SK-N-SH (cell line): ENCODE measurements at places on chromosomes 2 and 18.

DNA sequence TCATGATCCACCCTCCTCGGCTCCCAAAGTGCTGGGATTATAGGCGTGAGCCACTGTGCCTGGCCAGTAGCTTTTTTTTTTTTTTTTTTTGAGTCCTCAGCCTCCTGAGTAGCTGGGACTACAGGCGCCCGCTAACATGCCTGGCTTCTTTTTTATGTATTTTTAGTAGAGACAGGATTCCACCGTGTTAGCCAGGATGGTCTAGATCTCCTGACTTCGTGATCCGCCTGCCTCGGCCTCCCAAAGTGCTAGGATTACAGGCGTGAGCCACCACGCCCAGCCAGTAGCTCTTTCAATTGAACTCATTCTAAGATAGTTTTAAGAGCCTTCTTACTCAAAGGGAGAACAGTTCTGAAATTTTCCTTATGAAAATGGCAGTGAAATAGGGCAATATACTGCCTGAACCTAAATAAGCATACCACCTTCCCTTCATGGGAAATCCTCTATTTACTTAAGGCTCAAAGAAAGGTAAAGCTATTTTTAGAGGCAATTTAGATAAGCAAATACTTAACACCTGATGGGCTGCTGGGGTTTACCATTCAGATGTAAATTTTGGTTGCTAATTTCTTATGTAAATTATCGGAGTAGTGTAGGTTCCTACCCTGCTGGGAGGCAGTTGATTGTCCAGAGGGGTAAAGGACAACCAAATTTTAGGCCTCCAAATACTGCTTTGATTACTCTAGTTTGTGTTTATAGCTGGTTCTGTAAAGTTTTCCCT is 144.7 kb downstream of the GREB1L start:
- DNase-seq: no peak

DNA sequence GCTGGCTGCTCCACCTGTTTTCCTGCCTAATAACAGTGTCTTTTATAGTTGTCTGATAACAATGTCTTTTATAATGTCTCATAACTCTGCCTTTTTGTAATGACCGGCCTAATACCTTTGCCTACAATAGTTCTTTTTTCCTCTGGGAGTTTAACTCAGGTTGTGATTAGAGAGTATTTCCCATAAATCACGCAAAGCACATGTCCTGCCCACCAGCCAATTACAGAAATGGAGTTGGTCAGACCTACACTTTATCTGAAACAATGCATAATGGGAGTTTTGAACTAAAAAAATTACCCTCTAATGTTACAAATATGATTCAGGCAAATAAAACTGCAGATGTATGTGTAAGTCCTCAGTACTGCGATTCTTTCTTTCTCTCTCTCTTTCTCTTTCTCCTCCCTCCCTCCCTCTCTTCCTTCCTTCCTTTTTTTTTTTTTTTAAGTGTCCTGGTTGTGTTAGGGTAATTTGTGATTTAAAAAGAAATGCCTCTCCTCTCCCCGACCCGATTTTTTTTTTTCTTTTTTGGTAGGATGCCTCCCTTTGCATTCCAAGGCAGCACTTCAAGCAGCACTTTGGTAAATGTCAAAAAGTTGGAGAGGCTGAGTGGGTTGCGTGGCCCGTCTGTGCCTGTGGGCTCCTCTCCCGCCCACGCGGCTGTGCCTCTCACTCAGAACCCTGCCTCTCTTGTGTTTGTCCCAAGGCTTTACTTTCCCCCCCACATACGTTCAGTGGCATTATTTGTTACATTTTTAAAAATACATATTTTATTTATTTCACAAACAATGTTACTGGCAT is 147.3 kb downstream of the AGAP1 start:
- DNase-seq: no peak

DNA sequence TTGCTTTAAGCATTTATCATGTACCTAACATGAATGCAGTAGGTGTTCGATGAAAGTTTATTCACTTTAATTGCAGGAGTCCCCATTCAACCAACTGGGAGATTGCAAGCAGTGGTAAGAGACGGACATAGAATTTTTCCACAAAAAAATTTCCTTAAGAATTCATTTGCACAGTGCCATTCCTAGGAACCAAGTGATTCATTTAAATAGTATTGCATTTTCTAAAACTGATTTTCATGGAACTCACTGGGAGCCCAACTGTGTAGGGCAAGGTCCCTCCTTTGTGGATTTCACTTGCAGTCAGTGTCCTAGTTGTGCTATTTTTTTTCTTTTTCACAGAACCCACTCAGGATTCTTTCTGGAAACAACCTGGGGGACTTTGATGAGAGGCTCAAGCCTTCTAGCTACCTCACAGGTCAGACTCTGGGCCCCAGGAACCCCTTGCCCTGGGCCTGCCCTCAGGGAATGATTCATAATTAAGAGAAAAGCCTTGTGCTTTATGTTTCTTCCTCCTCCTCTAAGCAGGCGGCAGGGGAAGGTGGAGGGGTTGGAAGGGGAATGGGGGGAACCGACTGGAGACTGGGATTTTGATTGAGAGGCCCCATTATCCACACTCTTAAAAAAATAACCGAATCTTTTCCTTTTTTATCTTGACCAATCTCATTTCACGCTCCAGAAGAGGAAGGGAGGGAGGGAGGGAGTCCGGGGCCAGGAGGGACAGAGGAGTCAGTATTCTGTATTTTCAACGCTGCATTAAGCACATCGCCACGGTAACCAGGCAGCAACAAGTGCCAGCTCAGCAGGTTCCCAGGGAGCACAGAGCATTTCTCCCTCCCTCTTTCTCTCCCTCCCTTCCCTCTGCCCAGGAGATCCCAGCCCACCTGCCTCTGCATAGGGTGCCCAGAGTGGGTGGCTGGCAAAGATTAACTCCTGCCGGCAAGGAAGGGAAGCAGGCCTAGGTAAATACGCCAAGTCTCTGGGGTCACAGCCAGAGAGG is 51.8 kb downstream of the PSD4 start:
- DNase-seq: peak; percentile 57

DNA sequence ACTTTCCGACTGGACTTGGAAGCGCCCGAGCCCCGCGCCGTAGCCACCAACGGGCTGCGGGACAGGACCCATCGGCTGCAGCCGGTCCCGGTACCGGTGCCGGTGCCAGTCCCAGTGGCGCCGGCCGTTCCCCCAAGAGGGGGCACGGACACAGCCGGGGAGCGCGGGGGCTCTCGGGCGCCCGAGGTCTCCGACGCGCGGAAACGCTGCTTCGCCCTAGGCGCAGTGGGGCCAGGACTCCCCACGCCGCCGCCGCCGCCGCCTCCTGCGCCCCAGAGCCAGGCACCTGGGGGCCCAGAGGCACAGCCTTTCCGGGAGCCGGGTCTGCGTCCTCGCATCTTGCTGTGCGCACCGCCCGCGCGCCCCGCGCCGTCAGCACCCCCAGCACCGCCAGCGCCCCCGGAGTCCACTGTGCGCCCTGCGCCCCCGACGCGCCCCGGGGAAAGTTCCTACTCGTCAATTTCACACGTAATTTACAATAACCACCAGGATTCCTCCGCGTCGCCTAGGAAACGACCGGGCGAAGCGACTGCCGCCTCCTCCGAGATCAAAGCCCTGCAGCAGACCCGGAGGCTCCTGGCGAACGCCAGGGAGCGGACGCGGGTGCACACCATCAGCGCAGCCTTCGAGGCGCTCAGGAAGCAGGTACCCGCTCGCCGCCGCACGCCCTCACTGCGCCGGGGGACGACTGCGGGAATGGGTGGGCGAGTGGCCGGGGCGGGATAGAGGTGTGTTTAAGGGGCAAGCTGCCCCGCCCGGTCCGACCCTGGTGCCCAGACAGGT is 713 bp downstream of the ATOH8 start:
- peak; percentile 77 for DNase-seq

DNA sequence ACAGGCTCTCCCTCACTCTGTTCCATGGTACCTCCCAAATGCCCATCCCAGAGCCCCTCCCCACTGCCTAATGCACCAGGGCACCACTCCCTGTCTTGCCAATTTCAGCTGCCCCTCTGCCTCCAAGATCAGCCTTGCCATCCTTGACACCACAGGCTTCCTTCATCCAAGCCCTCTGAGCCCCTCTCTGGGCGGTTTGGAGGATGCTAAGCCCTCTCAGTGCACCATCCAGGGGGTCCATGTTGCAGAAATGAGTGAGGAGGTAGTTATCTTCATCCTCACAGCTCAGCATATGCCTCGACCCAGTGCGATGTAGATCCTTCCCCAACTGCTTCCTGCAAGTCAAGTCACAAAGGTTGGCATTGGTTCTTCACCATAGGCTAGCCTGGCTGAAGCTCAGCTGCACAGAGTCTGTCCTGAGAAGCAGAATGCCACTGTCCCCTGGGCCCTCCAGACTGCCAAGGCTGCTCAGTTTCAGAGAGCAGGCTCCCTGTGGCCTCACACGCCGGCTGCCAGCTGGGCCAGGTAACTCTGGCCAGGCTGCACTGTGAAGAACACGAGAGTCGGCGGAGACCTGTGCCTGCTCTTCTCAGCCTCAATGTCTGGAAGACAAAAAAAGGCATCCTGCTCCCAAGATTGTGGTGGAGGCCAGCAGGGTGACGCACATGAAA is 9.9 kb upstream of the MAP3K2 start:
- no peak for DNase-seq

DNA sequence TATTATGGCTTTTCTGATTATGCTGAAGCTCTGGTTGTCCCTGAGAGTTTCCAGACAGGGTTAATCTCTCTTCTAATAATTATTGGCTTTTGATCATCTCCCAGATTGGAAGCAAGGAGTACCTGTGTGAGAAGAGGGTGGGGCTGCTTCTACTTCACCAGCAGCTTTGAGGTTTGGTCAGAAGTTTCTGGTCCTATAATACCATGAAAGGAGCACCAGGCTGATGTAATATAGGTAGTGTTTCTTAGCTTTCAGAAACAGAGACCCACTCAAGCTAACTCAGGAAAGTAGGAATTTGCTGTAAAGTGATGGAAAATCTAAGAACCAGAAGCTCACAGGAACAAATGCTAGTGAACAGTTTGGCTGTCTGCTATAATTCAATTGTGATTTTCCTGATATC is 57.6 kb downstream of the SGPP2 start:
- DNase-seq: no peak

GRCh38 chr18:11366410-11366809 is 217.0 kb upstream of the PIEZO2 start:
- DNase-seq: no peak

DNA sequence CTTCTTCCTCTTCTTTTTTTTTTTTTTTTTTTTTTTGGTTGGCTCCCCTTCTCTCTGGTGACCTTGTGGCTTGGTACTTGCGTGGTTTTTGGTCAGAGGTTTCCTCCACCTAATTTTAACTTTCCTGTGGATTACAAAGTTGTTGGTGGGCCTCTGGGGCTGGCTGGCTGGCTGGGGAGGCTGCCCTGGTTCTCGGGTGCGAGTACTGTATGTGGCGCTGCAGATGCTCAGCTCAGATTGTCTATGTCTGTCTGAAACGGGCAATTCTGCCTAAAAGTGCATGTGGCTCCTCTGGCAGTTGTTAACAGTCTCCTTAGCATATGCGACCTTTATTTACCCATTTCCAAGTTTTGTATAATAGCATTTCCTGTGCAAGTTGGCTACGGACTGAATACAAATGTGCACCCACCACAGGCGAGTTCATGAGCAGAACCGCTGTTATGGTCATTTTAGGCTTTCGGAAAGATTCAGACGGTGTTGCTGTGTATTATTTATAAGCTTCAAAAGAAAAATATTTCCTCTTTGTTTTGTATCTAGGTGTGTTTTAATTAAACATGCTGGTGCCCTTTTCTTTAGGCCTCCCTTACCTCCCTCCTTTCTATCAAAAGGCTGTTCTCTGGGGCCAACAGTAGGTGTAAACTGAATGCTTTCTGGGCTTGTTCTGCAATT is 4.4 kb downstream of the TBR1 start:
- DNase-seq: no peak

DNA sequence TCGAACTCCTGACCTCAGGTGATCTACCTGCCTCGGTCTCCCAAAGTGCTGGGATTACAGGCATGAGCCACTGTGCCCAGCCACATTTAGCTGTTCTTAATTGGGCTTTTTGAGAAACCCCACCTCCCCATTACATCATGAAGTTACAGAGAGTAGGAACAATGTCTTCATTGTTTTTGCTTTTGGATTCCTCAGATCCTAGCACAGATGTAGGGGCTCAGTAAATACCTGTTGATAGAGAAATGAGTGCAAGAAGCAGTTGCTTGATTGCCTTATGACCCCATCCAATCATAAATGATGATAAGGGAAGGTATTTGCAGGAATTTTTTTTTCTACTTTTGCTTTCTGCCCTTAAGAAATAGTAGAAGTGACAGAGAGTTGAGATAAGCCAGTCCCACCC is 25.4 kb downstream of the GREB1L start:
- no peak for DNase-seq

DNA sequence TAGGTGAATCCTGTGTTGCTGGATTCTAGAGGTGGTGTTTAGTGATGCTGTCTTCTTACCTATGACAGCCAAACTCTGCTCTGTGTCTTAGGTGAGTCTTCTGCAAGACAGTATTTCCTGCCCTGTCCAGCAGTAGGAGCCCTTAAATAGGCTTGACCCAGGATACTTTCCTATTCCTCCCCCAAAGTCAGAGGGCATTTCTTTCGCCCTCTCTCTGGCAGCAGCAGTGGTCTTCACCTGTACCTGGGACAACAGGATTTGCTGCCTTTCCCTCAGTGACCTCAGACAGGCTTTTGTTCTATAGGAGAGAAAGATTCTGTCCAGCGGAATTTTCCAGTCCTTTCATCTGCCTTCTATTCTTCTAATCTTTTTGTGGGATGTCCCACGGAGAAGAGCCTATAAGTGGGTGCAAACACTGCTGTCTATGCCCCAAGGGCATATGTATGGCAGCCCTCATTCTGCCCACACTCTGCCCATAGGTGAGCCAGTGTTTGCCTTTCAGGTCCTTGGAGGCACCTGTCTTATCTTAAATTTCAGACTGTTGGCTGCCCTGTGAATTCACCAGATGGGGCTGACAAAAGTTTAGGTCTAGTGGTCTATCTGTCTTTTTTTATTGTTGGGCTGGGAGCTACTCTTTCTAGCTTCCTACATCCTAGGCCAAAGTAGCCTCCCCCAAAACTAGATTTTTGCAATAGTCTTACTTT is 177.3 kb upstream of the SPOPL start:
- no peak for DNase-seq

DNA sequence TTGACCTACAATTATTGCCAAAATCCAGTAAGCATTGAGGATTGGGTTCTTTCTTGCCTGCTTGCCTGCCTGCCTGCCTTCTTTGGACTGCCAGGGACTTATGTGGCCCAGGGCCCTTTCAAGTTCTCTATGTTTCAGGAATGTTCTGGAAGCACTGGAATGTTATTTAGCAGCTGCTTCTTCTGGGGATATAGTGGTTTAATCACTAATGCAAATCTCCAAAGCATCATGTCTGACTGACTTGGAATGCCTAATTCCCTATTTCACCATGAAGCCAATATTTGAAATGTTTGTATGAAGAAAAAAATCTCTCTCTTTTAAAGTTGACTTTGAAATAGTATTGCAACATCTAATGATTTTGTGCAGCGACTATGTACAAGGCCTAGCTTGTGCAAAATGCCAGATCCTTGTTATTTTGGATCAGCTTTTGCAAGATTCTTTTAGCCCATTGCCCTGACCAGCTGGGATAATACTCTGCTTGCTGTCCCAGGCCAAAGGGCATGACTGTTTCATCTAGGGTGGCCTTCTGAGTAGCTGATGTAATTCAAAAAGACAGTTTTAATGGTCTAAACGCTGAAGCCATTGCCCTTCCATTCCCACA is 204.6 kb downstream of the RND3 start:
- no peak for DNase-seq
